Left ventricle myocardium superior (tissue), 1 donor: ENCODE measurements at places on chromosomes 1 and 21. TPM values are rescaled to one million over a fixed set of nuclear protein-coding genes. Genes with fewer than 3 reads are reported as not detected.

The MAST2 gene
- total RNA-seq = 103 TPM

The GUK1 gene
- total RNA-seq = 175 TPM

The BRDT gene
- total RNA-seq = not detected

The HSD3B1 gene
- total RNA-seq = not detected

The CLIC4 gene
- 358 TPM for total RNA-seq

The CACYBP gene
- total RNA-seq = 92.5 TPM

The EFNA3 gene
- 1.1 TPM for total RNA-seq

The HPDL gene
- total RNA-seq = not detected

The SPRTN gene
- 6.6 TPM for total RNA-seq

The MYBPHL gene
- total RNA-seq = 0.35 TPM

The ARHGAP29 gene
- 25.9 TPM for total RNA-seq

The VWA1 gene
- total RNA-seq = 13.5 TPM

The FMO5 gene
- 3.3 TPM for total RNA-seq

The PDPN gene
- total RNA-seq = 20.9 TPM

The MXRA8 gene
- total RNA-seq = 16.8 TPM

The VWA5B1 gene
- total RNA-seq = not detected

The SLAMF6 gene
- total RNA-seq = 0.59 TPM

The DNAJC28 gene
- 6.7 TPM for total RNA-seq

The SPTA1 gene
- total RNA-seq = not detected

The ESRRG gene
- total RNA-seq = 51.5 TPM

The MEX3A gene
- 0.17 TPM for total RNA-seq

The KLHL12 gene
- total RNA-seq = 18.8 TPM

The C1QB gene
- 102 TPM for total RNA-seq

The AGPAT3 gene
- total RNA-seq = 97.6 TPM

The CENPS gene
- total RNA-seq = 5.5 TPM

The FAM43B gene
- total RNA-seq = 2.5 TPM

The KRTAP19-1 gene
- not detected for total RNA-seq

The DDR2 gene
- total RNA-seq = 26.1 TPM

The LEPR gene
- 4.4 TPM for total RNA-seq

The KIAA1614 gene
- total RNA-seq = 7.0 TPM

The AADACL3 gene
- total RNA-seq = not detected

The SYPL2 gene
- 30.4 TPM for total RNA-seq

The BEST4 gene
- 0.12 TPM for total RNA-seq

The MAP10 gene
- 2.6 TPM for total RNA-seq

The EPS8L3 gene
- total RNA-seq = not detected

The VPS13D gene
- total RNA-seq = 112 TPM

The SPRR2F gene
- not detected for total RNA-seq

The KRTAP24-1 gene
- not detected for total RNA-seq

The TSPAN2 gene
- total RNA-seq = 6.2 TPM

The RNU5D-1 gene
- total RNA-seq = not detected

The FCER1G gene
- 24.8 TPM for total RNA-seq

The CFAP74 gene
- total RNA-seq = not detected

The TSPEAR gene
- 2.7 TPM for total RNA-seq

The RBM11 gene
- total RNA-seq = not detected
